Aorta (tissue), 5 donors: ENCODE measurements at places on chromosomes 11 and 22. TPM values are rescaled to one million over a fixed set of nuclear protein-coding genes. Genes with fewer than 3 reads are reported as not detected.

GRCh38 chr22:44026630-44027511 lies 2.8 kb downstream of the PARVB start:
- no peaks in the 10 kb centered on the region for H3K36me3 ChIP-seq
- no peaks in the 10 kb centered on the region for H3K4me1 ChIP-seq
- H3K27ac ChIP-seq = no peak overlapping the region
- H3K27me3 ChIP-seq = no peaks in the 10 kb centered on the region
- peak; percentile 83 for DNase-seq
- H3K4me3 ChIP-seq = no peak overlapping the region

DNA sequence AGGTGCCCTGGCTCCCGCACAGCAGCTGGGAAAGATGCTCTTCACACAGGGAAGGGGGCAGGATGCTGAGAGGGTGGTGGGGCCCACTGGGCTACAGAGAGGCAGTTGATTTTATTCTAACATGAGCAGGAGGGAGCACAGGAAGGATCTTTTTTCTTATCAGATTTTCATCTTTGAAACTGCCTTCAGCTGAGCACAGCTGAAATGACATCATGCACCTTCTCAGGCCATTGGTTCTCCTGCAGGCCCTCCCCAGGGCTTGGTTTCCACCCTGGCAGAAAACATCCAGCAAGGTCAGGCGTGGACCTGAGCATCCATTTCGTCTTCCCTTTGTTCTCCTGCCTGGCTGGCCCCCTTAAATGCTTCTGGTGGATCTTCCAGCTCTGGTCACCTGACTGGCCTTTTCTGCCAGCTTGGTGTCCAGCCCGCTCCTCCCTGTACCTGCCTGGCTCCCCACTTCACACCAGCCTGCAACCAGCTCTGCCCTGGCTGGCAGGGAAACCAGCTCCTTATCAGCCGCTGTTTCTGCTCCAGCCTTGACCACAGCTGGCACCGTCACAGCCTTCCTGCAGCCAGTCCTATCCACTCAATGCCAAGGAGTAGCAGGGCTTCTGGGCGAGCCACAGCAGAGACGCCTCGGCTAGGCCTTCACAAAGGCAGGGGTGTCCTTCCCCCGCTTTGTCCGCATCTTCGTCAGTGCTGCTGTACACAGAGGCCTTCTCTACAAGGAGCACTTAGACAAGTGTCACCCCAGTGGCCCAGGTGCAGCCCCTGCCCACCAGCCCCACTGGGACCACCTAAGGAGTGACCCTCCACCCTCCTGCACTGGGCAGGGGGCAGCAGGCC lies 36.5 kb downstream of the TOM1 start:
- no peaks in the 10 kb centered on the region for H3K36me3 ChIP-seq
- no peak for DNase-seq
- H3K27me3 ChIP-seq = no peaks in the 10 kb centered on the region
- H3K27ac ChIP-seq = no peak overlapping the region

- H3K4me3 ChIP-seq = no peak overlapping the region
- no peaks in the 10 kb centered on the region for H3K27me3 ChIP-seq
- DNase-seq = no peak
- H3K36me3 ChIP-seq = no peaks in the 10 kb centered on the region
- no peaks in the 10 kb centered on the region for H3K4me1 ChIP-seq
Measured at GRCh38 chr22:37684803-37685615, 1.1 kb upstream of the NOL12 start.

GRCh38 chr11:76649851-76650372 lies 20.6 kb downstream of the LRRC32 start:
- peaks cover 6% of the 10 kb centered on the region for H3K4me1 ChIP-seq
- DNase-seq = no peak
- H3K27ac ChIP-seq = no peak overlapping the region
- H3K4me3 ChIP-seq = no peak overlapping the region

GRCh38 chr11:65225279-65226102 lies 36.3 kb upstream of the POLA2 start:
- H3K27ac ChIP-seq = no peak overlapping the region
- no peaks in the 10 kb centered on the region for H3K27me3 ChIP-seq
- H3K4me1 ChIP-seq = no peaks in the 10 kb centered on the region
- peak; percentile 88 for DNase-seq

DNA sequence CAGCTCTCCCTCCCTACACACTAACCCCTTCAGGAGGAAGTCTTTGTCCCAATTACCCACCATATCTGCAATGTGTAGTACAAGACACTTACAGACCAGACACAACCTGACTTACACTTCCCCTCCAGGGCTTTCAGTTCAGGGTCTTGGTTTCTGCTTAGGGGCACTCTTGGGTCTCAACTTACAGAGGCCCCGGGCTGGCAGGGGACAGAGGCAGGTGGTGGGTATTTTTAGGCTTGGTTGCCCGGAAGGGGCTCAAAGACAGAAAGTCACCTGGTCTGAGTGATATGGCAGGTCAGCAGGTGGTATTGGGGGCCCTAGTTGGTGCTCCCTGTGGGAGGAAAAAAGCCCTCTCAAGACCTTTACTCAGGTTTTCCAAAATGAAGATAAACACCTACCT lies 3.4 kb upstream of the TMEM184B start:
- no peak for DNase-seq
- no peaks in the 10 kb centered on the region for H3K36me3 ChIP-seq
- H3K27ac ChIP-seq = no peak overlapping the region
- H3K4me1 ChIP-seq = no peaks in the 10 kb centered on the region

DNA sequence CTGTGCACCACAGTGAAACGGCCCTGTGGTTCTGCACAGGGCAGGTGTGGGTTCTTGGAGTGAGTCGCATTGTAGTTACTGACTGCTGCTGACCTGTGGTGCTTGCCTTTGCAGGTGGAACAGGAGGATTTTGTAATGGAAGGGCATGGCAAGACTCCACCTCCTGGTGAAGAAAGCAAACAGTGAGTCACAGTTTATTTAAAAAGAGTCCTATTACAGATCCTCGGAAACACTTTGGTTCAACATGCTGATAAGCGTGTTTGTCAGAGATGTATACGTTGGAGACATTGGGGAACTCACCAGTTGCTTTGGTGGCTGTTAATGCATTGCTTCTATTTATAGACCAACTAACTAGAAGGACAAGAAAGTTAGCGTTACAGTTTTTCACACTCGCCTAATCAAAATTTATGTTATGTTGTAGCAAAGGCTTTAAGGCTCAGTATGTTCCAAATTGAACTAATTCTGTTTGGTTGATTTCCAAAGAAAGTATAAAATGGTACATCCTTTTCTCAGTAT lies 21.7 kb upstream of the TNRC6B start:
- no peaks in the 10 kb centered on the region for H3K36me3 ChIP-seq
- no peak for DNase-seq
- no peaks in the 10 kb centered on the region for H3K27me3 ChIP-seq
- H3K4me1 ChIP-seq = peaks cover 6% of the 10 kb centered on the region

The MB gene
- total RNA-seq = not detected

The FBLN1 gene
- total RNA-seq = 500 TPM
